H54 (cell line): ENCODE measurements at places on chromosomes 5 and 9.

- no peak for DNase-seq
These were observed 100.9 kb downstream of the ARRDC3 start for GRCh38 chr5:91282210-91282609.

GRCh38 chr9:134617836-134618162 is 23.8 kb upstream of the COL5A1 start:
- no peak for DNase-seq

- peak; percentile 38 for DNase-seq
These were observed 71.2 kb upstream of the CNTLN start for GRCh38 chr9:17063535-17064135.

DNA sequence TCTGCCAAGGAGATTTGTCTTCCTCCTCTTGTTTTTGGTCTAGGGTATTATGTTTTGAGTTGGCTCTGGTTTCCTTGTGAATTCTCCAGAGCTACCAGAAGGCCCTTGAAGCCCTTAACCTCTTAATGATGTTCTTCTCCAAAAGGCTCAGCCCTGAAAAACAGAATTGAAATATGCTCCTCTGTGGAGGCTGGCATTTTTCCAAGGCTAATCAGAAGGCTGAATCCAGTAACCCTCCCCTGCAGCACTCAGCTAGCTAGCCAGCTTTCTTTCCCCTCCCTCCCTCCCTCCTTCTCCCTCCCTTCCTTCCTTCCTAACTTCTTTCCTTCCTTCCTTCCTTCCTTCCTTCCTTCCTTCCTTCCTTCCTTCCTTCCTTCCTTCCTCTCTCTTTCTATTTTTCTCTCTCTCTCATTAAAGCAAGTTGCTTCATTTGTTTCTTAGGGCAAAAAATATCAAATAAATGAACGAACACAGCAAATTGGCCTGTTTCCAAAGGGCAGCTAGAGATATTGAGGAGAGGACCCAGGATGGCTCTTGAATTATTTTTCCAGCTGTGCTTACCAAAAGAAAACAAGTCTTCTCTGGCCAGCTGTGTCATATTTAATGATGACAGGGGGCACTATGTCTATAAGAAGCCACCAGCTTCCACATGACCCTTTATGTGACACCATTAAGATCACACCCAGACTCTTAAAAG is 38.7 kb downstream of the JAKMIP2 start:
- DNase-seq, result no peak

GRCh38 chr9:111948951-111949350 is 52.3 kb downstream of the UGCG start:
- DNase-seq, result no peak

GRCh38 chr9:76897804-76898525 is 7.9 kb downstream of the PRUNE2 start:
- DNase-seq, result no peak

DNA sequence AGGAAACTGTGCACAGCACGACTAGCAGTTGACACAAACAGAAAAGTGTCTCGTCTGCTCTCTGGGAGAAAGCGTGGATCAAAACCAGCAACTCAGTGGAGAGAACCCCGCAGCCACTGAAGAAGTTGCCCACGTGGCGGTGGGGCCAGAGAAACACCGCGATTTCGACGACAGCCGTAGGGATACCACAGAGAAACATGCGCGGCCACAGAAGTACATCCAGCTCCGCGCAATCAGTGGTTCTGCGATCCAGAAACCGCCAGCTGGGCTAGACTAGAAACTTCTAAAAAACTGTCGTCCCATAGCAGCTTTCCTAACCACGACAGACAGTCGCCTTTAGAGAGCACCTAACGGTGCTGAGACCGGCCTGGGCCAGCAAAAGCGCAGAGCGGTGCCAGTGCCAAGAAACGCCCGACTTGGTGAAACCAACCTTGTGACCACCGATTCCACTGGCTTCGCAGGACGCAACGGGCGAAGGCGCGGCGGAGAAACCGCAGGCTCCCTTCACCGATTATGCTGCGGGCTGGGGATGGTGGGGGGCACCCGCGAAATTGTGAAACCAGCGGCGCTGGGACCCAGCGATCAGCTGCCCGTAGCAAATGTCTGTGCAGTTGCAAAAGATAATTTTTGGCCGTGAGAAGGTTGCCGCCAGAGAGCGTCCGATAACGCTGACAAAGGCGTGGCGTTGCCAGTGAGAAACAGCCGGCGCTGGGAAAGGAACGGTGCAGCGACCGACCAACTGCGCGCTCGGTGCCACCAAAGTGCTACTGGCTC is 2.7 kb upstream of the ANXA2R start:
- no peak for DNase-seq

DNA sequence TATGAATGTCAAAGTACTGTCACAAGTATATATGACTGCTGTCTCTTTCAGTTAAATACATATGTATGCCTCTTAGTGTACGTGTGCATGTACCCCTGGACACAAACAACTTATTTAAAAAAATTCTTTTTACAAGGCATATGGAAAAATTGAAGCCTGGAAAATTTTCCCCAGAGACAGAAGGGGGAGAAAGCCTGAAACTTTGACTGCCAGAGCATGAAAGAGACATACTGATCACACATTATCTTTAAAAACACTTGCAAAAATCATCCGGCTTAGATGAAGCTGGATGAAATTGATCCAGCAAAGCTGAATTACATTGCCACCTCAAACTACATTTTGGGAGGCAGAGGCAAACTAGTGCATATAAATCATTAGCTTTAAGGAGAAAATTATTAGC is 88.0 kb upstream of the NFIB start:
- DNase-seq, result no peak

DNA sequence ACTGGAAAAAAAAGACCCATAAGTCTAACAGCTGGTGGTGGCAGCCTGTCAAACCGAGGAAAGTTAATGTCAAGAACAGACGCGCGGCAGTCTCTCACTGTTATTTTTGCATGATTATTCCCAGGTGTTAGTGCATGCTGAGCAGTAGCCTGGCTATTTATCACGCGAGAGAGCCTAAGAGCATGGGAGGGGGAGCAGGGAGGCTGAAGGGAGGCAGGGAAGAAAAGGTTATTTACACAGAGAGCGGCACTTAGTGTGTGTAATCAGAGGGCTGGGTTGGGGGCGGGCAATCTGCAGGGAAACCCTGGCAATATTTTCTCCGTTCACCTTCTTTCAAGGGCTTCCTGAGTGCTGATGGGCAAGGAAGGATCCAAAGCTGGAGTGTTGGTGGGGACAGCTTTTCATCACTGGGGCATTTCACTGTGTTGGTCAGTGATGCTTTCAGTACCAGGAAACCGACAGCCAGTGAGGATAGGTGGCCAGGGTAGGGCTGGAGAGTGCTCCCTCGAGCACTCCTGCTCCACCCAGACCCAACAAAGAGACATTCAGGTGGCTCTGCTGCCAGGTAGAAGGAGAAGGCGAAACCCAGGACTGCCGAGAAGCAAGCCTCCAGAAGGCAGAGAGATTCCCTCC is 39.6 kb downstream of the ZNF608 start:
- DNase-seq, result no peak

DNA sequence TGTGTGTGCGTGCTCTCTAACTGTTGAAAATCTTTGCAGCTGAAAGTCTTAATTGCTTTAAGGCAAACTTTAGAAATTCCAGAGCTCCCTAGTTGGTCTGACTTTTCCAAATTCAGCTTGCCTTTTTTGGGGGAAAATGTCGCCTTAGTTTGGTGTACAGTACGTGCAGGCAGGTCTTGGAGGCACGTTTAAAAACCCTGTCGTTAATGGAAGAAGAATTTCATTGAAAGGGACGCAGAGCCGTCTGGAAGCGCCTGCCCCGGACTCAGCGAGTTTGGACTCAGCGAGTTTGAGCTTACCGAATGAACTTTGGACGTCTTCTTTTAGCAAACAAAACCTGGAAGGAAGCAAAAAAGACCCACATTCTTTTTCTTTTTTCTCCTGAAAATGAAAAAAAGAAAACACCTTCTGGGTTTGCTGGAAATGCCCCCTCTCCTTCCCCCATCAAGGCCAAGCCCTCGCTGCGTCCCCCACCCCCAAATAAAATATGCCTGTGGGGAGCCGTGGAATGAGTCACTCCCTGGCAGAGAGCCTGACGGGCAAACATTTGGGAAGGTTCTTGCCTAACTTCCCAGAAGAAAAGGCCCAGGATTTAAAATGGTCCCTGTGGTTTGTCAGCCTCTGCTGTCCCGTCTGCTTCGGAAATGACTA is 1.5 kb downstream of the NEK6 start:
- DNase-seq, result peak; percentile 92

DNA sequence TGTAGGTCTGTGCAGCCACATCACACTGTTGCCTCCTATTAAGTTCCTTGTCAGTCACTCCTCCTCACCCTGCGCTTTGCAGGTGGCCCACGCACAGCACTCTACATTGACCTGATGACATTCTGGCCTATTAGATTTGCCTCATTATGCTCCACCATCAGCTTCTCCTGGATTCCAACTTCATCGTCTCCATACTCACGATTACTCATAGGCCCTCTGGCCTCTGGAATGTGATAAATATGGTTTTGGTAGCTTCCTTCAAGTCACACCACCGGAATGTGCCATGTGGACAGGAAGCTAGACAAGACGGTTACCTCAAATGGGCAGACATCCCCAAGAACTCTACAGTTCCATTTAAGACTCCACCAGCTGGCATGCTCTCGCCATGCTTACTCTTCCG is 158.0 kb upstream of the LHFPL2 start:
- DNase-seq, result peak; percentile 75

- no peak for DNase-seq
These were observed 40.2 kb downstream of the PDE6A start for GRCh38 chr5:149904293-149904886.

DNA sequence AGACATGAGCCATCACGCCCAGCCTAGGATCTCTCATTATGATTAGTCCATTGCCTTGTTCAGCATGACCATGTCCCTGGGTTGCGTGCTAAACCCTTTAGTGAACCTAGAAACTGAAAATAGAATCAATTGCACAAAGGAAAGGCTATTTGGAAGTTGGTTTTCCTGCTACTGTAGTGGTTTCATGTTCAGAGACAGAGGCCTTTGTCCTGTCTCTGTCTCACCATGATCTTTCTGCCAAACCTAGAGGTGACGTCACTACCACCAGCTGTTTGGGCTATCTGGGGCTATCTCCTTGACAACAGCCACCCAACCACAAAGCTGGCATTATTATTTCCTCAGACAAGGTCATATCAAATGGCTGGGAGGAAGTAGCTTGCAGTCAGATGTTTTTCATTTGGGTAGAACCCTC is 4.0 kb upstream of the CDK5RAP2 start:
- peak; percentile 91 for DNase-seq

GRCh38 chr9:124358631-124359030 is 56.6 kb downstream of the PSMB7 start:
- DNase-seq, result no peak

- no peak for DNase-seq
These were observed 50.4 kb downstream of the SNX18 start for GRCh38 chr5:54567996-54568395.

DNA sequence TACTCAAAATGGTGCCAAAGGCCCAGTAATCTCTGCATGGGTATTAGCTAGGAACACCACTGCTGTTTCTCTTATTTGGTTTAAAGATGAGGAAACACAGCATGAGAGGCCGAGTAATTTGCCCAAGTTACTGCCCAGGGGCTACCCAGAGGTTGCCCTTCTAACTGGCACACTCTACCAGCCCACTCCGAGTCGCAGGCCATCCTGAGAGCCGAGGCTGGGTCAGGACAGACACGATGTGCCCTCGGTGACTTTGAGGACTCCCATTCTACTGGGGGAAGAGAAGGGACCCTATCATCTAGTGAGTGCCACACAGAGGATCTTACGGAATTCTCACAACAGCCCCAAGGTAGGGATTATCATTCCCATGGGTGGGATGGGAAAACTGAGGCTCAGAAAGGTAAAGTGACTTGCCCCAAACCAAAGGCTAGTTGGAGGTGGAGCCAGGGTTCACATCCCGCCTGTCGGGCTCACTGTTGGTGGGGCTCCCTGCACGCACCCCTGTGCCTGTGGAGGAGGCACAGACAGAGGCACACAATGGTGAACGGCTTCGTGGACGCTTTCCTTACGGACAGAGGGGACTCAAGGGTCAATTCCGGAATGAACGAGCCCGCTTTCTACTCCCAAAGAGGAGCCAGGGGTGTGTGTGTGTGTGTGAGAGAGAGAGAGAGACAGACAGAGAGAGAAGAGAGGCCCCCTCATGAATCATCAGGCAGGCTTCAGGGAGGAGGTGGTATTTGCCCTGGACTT is 225.0 kb downstream of the MELK start:
- no peak for DNase-seq

GRCh38 chr5:100634937-100635534 is 99.9 kb downstream of the FAM174A start:
- no peak for DNase-seq

GRCh38 chr5:137669811-137670210 is 66.1 kb downstream of the KLHL3 start:
- no peak for DNase-seq

GRCh38 chr5:82517544-82518075 is 239.5 kb upstream of the RPS23 start:
- DNase-seq, result no peak

DNA sequence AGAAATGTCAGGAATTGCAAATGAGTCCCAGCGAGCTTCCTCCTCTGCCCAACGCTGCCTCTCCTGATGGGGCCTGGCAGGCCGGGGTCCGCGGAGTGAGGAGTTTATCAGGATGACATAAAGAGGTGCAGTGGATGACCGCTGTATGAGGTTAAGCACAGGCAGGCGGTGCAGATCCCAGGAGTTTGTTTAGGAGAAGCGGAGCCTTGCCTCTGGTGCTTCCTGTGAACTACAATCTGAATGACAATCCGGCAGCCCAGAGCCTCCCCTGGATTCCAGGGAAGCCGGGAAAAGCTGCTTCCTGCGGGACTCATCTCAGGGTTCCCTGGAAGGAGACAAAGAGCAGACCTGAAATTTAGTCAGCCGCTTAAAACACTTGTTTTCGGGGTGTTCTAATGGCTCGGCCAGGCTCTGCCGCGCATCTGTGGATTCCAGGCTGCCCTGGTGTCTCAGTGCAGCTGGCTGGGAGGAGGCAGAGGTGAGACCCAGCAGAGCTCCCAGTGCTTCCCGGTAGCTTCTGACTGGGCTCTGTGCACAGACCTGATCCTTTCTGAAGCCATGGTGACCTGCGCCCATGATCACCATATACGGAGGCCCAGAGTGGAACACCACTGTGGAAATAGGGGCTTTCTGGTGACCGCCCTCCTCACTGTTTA is 69.8 kb upstream of the IRX4 start:
- no peak for DNase-seq

GRCh38 chr9:87035879-87036278 is 88.6 kb upstream of the GAS1 start:
- no peak for DNase-seq

DNA sequence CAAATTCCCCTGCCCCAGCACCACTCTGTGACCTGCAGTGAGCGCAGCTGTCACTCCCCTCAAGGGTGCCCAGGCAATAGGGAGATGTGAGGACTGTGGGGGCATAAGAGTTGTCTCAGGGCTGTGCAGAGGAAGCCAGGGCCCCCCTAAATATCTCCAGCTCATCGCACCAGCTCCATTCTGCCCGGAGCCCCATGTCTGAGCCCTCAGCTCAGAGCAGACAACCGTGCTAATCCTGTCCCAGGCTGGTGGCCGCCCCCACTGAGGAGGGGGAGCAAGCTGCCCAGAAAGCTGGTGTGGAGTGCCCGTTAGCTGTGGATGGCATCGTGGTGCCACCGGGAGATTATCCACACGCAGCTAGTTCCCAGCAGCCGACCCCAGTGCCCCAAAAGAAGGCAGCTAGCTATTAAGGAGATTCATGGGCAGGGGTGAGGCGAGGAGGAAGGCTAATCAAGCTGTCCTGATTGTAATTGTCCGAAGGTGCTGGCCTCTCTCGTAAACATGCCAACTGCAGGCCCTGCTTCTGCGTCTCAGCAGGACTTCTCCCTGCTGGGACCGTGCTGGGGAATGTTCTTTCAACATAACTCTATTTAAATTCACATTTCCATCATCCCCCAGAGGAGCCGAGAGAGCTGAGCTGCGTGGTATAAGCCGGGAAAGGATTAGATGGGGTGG is 17.0 kb upstream of the FIBCD1 start:
- no peak for DNase-seq
